ENCODE measurements at places on chromosomes 11 and 22.

GRCh38 chr11:34863048-34863447, 53.1 kb downstream of the APIP start:
- DNase-seq, result no peak

DNA sequence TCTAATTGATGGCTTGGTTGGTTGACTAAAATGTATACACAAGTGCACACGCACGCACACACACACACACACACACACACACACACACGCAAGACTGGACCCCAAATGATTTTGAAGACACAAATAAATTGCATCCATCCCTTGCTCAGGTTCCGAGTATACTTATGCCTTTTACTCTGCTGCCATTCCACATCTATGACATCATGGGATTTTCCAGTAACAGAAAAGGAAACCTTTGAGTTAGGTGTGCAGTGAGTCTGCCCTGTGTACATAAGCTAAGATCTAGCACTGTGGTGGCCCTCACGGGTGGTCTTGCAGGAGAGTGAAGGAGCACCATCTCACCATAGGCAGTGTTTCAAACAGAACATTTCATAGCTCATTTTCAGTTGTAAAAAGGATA, 20.5 kb upstream of the LARGE1 start:
- DNase-seq, result no peak

DNA sequence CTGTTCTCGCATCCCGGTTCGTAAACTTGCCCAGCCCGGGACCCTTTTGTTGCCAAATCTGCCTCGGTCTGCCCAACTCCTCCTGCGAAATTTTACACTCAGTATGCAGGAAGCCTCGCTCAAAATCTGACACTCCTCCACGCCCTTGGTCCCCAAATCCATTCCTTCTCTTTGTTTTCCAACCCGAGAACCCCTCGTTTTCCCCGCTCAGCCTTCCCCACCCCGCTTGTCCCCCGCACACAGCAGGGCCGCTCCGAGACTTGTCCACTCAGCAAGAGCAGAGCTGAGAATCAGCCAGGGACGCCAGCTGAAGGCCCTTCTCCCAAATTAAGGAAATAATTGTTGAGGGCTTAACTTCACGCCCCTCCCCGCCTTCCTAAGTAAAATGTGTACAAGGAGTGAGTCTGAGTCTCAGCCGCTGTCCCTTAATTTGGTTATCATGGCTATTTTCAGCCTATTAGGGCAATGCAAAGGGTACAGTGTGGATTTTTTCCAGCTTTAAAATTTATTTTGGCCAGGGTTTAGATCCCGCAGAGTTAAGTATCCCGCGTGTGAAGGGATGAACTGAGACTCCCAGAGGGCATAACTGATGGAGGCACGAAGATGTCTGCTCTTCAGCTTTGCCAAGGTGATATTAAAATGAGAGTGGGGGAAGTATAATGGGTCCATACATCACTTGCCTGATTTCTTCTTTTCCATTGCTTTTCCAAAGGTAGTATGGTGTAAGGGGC, 581 bp upstream of the FBXO3 start:
- no peak for DNase-seq

GRCh38 chr11:62108971-62109404, 14.8 kb upstream of the INCENP start:
- peak; percentile 78 for DNase-seq

DNA sequence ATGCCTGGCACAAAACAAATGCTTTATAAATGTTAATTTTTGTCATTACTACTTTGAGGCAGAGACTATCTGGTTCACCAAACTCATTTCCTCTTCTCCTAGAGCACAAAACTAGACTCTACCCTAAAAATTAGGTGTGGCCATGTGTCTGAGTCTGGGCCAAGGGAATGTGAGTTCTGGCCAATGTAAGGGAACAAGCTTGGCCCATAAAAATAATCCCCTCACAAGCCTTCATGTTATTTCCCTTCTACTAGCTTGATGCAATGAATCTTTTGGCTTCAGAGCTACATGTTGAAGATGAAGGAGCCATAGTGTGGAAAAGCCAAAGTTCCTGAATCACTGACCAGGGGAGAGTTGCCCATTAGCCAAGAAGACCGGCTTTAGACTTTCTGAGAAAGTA, 406.5 kb upstream of the CCDC90B start:
- no peak for DNase-seq

- no peak for DNase-seq
Measured at GRCh38 chr11:105000797-105001196, 22.2 kb downstream of the CASP5 start.

GRCh38 chr11:45667929-45668680, 2.7 kb upstream of the CHST1 start:
- no peak for DNase-seq

- DNase-seq, result peak; percentile 13
Measured at GRCh38 chr11:103109818-103110388, 677 bp downstream of the DYNC2H1 start.

GRCh38 chr11:116507849-116508695, 264.7 kb downstream of the BUD13 start:
- no peak for DNase-seq

DNA sequence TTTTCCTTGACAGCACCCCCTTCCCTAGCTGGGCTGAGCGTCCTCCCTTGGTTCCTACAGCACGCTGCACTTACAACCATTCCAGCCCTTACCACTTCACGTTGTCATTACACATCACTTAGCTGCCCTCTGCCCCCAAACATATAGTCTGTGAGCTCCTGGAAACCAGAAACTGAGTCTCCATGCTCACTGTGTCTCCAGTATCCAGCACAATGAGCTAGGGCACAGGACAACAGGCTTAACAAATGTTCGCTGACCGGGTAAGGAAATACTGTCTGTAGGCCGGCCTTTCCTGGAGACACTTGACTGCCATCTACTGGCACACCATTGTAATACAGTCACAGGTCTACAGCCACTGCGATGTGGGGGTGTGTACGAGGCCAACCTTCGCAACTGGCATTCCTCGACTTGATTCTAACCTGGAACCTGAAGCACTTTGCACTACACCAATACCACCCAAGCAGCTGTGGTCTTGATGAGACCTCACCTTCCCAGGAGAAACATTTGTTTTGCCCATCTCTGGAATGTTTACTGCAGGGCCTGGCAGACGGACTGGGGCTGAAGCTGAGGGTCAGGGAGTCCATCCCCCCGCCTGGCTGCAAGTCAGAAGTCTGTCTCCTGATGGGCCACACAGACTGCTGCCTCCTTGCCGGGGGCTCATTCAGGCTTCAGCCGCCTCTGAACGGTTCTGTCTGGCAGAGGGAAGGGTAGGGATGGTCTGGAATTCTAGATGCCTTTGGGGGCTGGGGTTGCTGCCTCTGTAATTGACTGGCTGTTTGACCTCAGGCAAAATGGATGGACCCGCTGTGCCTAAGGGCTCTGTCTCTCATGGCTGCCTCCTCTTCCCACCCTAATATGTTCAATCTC, 72.0 kb downstream of the SYN3 start:
- peak; percentile 78 for DNase-seq

DNA sequence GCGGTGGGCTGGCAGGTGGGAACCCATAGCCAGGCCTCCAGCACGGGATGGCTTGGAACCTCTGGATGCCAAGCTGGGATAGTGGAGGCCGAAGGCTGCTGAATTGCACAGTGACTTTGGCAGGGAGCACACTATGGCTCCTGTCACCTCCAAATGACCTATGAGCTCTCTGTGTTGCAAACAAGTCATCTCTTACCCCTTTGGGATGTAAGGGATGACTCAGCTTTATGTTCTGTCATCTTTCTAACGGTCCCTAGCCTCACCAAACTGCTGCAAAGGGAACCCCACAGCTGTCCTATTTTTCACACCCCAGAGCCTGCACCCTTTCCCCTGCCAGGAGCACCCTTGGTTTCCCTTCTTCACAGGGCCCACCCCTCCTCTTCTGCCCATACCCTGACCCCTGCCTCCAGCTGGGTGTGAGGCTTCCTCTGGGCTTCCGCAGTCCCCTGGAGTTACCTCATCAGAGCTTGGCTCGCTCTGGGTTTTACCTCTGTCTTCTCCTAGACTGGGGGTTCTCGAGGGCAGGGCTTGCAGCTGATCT, 2.7 kb upstream of the SCUBE1 start:
- DNase-seq, result no peak

DNA sequence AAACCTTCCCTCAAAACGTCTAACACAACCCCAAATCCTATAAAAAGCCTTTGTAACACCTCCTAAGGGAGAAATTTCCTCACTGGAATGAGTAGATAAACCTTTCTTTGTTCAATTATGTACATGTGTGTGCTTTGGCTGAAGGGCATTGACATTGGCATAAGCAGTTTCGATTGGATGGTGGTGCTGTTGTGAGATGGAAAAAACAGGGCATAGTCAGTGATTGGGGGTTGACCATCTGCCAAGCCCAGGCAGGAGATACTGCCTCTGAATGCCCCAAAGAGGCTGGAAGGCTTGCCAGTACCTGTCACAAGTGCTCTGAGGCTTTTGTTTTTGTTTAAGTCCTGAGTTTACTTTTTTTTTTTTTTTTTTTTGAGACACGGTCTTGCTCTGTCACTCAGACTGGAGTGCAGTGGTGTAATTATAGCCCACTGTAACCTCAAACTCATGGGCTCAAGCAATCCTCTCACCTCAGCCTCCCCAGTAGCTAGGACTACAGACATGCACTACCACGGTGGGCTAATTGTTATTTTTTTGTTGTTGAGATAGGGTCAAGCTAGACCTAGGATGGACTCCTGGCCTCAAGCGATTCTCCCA, 1.2 kb upstream of the CCDC117 start:
- DNase-seq, result no peak

DNA sequence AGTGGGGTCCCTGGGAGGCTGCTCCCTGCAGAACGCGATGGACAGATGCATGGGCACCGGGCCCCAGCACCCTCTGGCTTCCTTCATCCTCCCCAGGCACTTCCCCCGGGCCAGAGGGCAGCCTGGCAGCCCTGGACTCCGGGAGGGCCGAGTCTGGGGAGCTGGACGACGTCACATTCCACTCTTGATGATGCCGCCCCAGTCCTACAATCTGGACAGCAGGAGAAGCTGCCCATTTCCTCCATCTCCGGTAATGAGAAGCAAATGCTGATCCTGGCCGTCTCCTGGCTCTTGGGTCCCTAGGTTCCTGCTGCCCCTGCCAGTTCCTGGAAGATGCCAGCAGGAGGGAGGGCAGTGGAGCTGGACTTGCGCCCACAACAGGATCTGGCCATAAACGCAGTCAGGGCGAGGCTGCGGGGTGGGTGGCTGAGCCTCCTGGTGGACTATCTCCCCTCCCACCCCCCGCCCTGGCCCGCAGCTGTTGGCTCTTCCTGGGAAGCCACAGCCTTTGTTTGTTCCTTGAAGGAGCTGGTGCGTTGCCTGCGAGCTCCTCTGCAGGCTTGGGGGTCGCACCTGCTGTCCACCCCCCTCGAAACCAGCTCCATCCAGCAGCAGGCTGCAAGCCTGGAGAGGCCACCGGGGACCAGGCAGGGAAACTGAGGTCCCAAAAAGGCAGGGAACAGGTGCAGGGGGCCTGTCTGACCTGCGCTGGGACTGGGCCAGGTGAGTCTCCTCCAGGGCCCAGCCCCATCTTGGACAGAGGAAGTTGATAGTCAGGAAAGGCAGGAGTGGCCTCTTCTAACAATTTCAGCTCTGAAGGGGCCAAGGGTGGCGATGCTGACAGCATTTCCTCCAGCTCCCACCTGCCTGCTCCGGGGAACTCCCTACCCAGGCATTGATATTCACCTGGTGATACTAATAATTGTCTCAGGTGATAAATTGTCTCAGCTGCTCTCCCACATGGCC, 17.9 kb upstream of the MUC6 start:
- peak; percentile 59 for DNase-seq

DNA sequence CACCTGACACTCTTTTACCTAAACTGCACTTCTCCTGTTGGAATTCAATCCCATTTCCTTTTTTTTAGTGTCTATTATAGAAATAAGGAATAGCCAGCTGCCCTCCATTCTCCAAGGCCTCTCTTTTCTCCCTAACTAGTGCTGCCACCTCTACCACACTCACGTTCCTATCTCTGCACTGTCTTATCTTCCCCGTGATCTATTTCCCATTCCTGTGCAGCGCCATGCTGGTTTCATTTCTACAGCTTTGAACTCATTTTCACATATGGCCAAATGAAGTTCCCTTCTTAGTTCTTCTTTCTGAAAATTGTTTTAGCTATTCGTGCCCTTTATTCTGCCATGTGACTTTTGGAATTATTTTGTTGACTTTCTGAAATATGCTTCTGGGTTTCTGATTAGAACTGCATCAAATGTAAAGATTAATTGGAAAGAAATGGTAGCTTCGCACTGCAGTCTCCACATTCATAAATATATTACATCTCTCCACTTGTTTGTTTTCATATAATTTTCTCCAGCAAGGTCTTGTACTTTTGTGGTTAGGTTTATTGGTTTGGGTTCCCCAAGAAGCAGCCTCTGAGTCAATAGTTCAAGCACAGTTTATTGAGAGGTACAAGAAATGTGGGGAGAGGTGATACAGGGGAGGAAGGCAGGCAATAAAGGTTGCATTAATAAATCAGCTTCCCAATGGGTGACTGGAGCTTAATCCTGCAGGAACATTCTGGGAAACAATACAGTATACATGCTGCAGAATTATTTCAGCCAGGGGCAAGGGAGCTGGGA, 43.7 kb upstream of the DRD2 start:
- DNase-seq, result no peak

DNA sequence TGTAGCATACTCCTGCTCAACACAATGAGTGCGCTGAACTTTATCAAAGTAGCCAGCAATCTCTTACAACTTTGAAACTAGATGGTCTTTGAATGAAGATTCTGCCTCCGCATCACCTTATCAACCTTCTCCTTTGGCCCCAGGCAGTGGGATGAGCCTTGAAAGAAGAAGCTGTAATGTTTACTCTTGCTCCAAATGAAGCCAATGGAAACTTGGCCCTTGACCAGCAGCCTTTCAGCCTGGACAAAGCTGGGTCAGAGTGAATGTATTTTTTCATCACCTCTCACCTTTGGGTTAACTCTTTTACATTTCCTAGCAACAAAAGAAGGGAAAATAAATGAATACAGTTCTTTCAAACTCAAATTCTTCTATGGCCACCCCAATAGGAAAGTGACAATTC, 359.1 kb downstream of the KCNA4 start:
- no peak for DNase-seq

DNA sequence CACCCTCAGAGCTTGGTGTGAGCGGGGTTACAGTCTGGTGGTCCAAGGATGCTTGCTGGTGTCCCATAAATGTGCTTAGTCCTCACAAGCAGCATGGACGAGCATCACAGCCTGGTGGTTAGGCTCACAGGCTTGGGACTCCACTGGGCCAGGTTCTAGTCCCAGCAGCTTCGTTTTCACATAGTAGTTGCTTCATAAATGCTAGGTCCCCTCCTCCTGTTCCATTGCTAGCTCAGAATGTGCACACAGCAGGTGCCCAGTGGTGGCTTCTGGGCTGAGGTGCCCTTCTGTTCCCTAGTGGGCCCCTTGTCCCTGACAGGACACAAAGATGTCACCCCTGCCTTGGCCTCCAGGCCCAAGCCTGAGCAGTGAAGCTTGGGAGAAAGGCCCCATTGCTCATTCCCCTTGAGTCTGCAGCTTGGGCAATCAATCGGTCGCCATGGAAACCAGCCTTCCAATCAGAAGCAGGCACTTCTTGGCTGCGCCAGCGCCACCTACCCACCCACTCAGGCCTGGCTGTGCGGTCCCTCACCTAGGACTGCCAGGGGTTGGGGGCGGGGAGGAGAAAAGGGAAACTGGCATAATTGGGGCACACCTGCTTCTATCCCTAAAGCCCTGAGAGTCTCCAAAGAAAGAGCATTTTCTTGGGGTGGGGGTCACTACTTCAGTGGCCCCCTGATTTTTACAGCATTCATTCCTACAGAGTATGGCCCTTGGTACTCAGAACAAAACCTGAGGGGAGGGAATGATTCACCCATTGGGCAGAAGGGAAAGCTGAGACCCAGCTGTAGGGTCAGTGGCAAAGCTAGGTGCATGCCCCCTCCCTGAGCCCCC, 48.1 kb downstream of the CYTH4 start:
- peak; percentile 60 for DNase-seq
